ENCODE measurements at places on chromosomes 5 and 9.

DNA sequence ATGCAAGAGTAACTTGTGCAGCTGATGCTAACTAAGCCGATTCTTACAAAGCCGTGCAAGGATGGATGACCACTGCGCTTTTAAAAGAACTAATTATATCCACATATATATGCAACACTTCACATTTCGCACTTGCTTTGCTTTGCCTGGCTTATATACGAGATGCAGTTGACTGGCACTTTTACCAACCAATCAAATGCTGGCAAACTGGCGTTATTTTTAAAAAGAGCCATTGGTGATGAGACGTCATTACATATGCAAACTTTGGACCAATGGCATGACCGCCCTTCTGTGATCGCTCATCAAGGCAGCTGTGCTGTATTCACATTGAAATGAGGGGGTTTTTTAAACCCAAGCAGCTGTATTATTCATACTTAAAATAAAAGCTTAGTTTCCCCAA lies 1147.7 kb upstream of the WWC1 start:
- no peak for DNase-seq

- peak; percentile 63 for DNase-seq
Observed at GRCh38 chr5:93092349-93093105, 488.5 kb downstream of the NR2F1-AS1 start.

- DNase-seq = no peak
Observed at GRCh38 chr9:111474385-111474784, 9.8 kb downstream of the ECPAS start.

DNA sequence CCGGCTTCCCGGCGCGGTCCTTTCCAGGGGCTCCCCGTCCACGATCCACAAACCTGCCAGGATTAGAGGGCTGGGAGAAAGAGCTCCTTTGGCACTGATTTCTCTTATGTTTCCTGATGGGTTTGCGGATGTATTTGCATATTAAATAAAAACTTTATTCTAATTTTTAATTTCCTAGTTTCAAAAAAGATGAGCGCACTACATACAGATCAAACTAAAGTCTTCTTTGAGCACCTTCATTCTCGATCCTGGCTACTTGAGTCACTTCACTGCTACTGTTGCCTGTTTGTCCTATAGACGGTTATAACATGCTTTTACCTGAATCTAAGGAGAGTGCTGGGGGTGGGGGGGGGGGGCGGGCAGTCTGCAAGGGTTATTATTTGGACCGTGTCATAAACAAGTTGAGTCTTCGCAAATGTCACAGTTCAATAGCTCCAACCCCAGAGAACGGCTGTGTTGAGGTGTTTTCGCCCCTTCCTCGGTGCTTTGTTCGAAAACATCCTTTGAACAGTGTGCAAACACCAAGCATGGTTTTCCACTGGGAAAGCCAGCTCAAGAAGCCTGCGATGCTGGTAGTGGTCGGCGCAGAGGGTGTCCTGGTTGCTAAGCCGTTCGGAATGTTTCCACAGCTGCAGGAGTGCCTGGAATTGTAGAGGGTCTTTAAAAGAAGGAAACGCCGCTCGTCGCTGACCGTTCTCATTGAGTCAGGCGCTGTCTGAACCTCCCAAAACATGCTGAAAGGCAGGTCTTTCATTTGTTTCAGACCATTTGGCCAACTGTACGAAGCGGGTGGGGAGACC lies 1.1 kb upstream of the STK10 start:
- DNase-seq = no peak

- DNase-seq = peak; percentile 48
Observed at GRCh38 chr5:10366310-10367272, 13.1 kb downstream of the MARCHF6 start.

GRCh38 chr5:159669559-159669958 lies 246.7 kb upstream of the ADRA1B start:
- peak; percentile 4 for DNase-seq

DNA sequence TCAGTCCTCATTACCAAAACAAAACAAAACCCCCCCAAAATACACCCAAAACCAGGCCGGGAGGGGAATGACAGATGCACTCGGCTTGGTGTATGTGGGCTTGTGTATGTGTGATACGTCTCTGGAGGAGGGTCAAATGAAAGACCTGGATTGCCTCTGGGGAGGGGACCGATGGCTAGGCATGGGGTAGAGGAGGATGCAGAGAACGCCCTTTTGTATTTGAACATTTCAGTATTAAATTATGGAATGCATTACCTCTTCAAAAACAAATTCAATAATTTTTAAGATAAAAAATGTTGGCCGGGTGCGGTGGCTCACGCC lies 61.4 kb downstream of the LMX1B start:
- no peak for DNase-seq

GRCh38 chr9:138020795-138021182 lies 143.2 kb downstream of the CACNA1B start:
- no peak for DNase-seq

Data from fibroblast of mammary gland (primary cell).